ENCODE measurements at places on chromosomes 5 and 9. TPM values are rescaled to one million over a fixed set of nuclear protein-coding genes. Genes with fewer than 3 reads are reported as not detected.

- no peak for DNase-seq
Observed at GRCh38 chr5:86885489-86886230, 267.9 kb downstream of the COX7C start.

DNA sequence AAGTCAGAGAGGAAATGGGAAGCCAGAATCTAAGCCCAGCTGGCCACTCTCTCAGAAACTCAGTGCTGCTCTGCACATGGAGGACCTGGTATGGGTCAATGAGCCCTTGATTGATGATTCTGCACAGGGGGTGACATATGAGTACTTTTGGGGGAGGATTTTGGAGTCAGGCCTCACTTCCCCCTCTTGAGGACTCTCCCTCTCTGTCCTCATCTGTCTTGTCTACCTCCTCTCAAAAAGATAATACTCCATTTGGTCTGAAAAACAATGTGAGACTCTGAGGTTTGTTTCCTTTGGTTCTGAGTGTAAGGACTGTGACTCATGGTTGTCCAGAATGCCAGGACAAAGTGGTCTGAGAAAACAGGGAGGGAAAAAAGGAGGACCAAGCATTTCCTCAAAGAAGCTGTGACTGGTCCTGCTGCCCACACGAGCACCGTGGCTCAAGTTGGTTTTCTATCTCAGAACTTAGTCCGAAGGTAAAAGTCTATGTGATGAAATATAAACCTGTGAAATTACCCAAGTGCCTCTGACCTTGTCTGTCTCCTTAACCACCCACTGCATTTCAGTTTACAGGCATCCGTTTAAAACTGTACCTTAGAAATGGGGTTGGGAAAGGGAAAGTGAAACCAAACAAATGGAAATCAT, 11.1 kb downstream of the TTC39B start:
- no peak for DNase-seq

DNA sequence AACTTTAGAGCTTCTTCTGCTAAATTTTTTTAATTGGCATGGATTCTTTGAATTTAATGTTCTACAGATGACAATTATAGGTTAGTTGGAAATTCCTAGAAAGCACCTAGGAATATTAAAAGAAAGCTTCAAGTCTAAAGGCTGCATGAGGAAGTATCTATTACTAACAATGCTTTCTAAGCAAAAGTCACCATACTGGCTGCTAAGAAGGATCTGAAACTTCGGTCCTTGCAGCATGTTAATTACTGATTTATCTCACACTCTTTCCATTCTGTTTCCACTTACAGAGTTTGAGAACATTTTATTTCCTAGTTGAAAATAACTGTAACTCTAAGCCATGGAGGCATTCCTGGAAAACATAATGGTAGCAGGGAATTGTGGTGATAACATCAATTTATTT, 8.4 kb downstream of the SEMA6A start:
- DNase-seq, result no peak

DNA sequence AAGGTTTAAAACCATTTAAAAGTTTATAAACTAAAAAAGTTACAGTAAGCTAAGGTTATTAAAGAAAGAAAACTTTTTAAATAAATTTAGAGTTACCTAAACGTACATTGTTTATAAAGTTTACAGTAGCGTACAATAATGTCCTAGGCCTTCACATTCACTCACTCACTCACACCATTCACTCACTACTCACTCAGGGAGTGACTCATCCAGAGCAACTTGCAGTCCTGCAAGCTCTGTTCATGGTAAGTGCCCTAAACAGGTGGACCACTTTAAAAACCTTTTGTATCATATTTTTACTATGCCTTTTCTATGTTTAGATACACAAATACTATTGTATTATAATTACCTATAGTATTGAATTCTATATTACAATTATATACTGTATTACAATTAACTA, 190.8 kb upstream of the RASA1 start:
- no peak for DNase-seq

DNA sequence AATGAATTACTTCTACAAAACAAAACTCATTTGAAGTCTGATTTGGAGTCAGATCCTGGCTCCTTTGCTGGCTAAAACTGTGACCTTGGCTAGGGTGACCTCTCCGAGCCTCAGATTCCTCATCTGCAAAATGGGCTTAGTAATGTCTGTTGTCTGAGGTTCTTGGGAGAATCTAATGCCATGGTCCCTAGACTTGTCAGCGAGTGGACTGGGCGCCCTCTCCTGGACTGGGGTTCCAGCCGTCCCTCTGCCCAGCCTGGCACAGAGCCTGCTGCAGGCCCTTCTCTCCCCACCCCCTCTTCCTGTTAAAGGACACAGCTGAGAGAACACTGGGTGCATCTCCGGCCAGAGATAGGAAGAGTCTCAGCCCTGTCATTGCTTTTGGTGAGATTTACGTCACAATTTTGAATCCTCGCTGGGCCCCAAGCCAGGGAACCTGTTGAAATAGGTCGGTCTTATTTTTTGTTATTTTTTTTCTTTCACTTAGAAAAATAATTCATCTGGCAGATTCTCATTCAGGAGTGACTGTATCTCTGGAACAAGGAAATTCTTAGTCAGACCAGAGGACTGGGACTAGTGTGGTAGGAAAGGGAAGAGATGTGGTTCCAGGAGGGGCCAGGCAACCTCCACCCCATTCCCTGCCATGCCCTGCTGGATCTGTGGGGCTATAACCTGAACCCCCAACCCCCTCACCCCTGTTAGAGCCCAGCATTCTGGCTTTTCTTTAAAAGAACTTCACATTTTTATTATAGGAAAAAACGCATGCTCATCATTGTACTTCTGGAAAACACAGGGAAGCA, 48.2 kb upstream of the RPL26L1 start:
- no peak for DNase-seq

- DNase-seq, result no peak
Observed at GRCh38 chr5:168334695-168335094, 43.2 kb downstream of the WWC1 start.

DNA sequence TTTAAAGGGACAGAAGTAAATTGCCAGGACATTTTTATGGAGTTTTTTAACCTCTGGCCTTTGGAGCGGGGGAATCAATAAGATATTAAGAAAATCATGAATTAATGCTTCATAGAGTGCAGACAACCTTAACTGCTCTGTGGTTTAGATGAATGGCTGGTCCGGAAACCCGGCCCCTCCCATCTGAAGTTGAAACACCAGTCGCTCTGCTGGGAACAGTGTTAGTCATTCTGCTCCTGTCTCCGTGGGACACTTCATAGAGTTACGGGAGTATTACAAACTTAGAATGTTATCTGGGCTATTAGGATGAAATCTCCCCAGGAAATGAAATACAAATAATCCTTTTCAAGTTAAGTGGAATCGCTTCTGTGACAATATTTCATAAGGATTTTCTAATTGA, 110.1 kb upstream of the IRX2 start:
- DNase-seq, result no peak

DNA sequence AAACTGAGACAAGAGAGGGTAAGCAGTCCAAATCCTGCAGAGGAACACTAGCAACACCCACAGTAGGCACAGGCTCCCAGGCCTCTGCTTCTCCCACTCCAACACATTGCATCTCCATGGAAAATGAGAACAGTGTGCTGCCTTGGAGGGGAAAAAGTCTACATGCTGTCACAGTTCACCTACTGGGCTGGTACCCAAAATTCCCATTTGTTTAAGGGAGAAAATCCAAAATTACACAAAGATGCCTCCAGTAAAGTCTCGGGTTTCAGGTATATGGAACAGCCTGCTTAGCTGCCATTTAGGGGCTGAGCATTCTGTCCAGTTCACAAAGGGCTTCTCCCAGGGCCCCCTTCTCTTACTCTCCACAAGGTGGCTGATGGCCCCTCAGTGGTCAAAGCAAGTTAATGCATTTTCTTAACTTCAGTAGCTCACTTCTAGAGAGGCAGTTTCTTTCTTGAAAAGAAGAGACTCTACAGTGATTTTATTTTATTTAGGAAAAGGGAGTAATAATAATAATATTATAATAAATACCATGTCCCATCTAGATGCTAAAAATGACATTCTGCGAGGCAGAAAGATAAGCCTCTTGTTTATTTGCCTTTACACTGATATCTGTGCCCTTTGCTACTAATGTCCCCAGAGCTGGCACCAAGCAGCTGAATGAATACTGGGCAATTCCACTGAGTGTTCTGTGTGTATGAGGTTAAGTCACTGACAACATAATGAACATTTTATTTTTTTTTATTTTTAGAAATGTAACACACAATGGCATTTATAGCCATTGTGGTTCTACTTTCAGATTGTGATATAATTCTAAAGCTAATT, 89.4 kb downstream of the RGS7BP start:
- peak; percentile 53 for DNase-seq

DNA sequence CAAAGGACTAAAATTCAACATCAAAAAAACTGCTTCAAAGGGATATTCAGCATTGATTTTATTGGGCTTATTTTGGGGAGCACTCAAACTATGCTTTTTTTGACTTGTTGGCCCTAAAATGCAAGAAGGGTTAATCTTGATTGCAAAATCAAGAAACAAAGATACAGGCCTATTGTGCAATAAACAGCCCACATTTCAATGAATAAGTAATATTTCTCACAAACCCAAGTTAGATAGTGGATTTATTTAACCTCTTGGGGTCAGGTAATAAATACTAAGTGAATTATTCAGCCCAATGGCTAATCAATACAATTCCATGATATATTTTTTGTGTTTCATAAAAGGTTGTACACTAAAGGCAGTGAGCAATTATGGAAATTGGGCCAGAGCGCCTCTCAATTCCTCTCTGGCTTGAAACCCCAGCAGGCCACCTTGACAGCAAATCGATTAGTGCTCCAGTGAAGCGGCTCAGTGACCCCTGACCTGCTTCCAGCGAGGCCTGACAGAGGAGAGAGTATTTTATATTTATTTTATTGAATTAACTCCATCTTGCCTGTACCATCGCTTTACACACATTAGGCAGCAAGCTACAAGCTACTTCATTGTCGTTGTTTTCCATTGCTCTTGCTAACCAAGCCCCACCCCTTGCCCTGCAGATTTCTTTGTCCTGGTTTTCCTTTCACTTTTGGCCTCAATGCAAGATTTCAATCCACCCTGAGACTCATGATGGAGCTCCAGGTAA, 65.5 kb downstream of the EBF1 start:
- no peak for DNase-seq

- DNase-seq, result peak; percentile 72
Observed at GRCh38 chr5:7886849-7887475, 18.0 kb downstream of the MTRR start.

DNA sequence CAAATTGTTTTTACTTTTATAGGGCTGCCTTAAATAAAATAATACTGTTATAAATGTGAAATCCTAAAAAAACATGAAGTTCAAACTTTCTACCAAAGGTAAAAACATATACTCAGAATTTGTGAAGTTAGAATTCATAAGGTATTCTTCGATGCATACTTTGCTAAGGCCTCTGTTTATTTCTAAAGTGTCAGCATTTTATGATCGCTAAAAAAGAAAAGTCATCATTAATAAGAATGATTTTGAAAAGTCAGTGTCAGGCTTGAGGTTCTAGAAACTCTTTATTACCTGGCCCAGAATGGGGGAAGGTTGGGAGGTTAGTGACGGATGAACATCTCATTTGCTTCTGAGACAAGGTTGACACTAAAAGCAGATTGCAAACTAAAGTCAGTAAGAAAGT, 26.2 kb upstream of the NADK2 start:
- DNase-seq, result no peak

- DNase-seq, result no peak
Observed at GRCh38 chr5:881551-881935, 11.1 kb downstream of the BRD9 start.

AMBP gene
- not detected for total RNA-seq

SPATA31A3 gene
- not detected for total RNA-seq

IRX1 gene
- not detected for total RNA-seq

FAM53C gene
- 62.8 TPM for total RNA-seq

ARL10 gene
- total RNA-seq, result 4.8 TPM

NIPSNAP3A gene
- total RNA-seq, result 7.6 TPM

PARP8 gene
- 31.5 TPM for total RNA-seq

SMIM33 gene
- not detected for total RNA-seq

OR1J2 gene
- not detected for total RNA-seq

PCDH12 gene
- not detected for total RNA-seq

NR2F1 gene
- total RNA-seq, result not detected

EIF4E1B gene
- total RNA-seq, result not detected

SLC28A3 gene
- not detected for total RNA-seq

SLC34A3 gene
- total RNA-seq, result not detected
